ENCODE measurements at places on chromosomes 11 and 22.

DNA sequence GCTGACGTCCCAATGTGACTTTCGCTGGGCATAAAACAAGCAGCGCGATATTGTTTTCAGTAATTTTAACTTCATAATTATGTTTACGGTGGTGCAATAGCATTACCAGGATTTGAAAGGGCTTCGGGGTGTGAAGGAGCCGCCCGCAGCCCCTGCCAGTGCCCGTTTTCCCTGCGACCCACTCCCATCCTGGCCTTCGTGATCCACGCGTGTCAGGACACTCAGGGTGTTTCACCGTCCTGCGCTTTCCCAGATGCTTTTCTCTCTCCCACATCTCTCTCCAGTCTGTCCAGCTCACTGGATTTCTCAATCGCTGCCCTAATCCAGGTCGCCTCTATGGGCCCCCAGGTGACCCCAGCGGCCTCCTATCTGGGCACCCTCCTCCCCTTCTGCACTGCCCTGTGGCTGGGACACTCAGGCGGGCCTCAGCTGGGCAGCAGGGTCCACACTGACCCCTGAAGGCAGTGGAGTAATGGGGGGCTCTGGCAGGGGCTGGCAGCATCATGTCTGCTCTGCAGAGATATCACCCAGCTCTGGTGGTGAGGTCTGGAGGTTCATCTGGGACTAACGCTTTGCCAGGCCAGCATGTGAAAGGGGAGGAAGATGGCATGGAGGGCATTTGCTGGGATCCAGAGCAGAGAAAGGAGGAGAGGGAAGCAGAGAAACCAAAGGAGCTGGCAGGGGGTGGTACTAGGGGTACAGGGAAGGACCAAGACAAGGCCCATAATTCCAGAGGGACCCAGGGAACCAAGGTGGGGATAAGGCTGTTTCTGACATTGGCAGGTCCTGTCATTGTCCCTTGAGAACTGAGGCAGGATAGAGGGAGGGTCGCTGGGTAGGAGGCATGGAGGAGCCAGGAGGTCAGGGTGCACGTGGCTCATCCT lies 622.8 kb downstream of the BRD1 start:
- no peak for DNase-seq

DNA sequence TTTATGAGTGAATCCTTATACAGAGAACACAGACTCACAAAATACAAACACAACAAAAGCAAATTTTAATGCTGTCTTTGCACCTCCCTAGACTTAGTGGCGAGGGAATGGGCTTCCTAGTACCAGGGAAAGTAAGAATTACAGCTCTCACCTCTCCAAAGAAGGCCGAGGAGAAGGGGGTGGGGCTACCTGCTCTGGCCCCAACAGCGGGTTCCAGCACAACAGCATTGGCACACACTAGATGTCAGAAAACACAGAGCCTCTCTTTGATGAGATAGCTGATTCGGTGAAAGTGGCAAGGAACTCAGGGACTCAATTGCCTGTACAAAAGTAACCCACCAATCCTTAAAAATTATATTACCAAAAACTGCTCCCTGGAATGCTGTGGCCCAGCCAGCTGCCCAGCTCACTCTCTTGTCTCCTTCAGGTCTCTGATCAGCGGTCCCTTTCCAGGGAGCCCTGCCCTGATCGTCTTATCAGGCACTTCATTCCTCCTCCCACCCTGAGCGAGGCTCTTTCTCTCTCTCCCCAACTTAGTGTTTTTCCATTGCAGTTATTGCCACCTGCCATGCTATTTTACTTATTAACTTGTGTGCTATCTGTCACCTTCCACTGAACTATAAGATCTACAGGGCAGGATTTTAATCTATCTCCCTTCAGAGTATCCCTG lies 30.7 kb downstream of the SPON1 start:
- DNase-seq = no peak

GRCh38 chr11:125720781-125721180 lies 25.3 kb upstream of the PATE1 start:
- DNase-seq = no peak

DNA sequence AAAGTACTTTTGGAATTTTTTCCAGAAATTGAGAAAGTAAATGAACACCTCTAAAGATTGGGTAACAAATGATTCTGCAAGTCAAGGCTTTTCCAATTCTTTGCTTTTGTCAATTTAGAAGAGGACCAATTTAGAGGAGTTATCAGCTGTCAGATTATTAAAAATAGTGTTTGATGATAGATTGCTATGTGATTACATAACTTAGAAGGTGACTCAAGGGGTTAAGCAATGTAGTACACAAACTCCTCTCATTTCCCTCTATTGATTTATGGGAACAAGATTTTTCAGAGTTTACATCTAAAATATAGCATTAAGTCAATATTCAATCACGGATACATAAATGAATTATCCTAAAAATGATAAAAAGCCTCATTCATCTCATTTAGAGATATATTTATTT lies 70.3 kb downstream of the INSC start:
- DNase-seq = no peak

DNA sequence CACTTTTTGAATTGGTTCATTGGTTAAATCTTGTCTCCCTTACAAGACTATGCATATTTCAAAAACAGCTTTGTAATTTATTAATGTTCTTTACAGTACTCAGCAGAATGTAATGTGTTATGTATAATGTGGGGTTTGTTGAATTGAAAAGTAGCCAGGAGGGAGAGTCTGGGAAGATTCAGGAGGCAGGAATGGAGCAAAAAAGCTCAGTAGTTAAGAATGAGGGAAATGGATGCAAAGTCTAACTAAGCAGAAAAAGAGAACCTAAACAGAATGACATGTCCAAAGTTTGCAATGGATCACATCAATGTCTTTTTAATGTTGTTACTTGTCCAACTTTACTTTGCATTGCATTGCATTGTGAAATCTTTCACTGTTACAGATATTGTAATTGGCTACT lies 86.5 kb upstream of the CARD18 start:
- DNase-seq = no peak

DNA sequence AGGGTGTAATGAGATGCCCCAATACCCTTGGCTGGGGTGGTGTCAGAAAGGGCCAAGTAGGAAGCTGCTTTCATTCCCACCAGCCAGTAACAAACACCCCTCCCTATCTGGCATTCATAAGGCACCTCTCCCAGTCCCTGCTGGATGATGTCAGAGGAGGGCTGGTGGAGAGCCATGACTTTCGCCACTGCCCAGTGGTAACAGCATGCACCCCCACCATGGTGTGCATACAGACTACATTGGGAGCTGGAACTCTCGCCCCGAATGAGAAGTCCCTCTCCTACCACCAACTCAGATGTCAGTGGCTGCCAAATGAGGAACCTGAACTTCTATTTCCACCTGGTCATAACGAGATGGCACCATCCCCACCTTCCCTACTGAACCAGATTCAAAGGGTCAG lies 73.3 kb downstream of the SGSM3 start:
- DNase-seq = no peak

All from NCI-H446 (cell line).